Stimulated activated CD4-positive, alpha-beta T cell treated with anti-CD3 and anti-CD28 coated beads, Interleukin-1b, Interleukin-23, amount 100 ng/mL, for 24 hours (primary cell): ENCODE measurements at places on chromosomes 7 and 10.

DNA sequence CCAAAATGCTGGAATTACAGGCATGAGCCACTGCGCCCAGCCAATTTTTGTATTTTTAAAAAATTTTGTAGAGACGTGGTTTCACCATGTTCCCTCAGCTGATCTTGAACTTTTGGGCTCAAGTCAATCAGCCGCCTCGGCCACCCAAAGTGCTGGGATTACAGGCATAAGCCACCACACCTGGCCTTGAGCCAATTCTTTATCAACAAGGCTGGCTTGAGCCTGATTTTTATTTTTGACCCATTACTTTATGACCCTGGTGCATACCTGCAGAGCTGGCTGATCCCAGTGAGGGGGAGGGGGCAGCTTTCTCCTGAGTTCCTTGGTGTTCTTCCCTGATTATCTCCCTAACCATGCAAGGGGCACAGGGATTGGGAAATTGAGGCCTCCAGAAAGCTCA, 15.8 kb upstream of the CPA1 start:
- no peak for DNase-seq

DNA sequence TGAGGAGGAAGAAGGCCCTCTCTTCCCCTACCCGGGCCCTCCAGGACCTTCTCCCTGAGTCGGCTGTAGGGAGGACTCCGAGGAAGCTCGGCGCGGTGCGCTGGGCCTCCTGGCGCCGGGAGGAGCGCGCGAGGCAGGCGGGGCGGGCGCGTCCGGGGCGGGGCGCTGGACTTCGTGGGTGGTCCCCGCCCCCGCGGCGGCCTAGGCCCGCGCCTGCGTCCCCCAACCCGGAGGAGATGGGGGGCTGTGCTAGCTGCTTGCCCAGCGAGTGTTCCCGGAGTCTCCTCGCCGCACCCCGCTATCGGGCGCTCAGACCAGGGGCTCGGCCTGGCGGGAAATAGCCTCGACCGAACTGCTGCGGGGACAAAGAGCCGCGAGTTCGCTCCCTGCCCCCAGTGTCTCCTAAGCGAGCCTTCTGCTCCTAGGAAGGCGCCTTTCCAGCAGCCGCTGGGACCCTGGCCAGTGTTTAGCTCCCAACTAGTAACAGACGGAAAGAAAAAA, 19.2 kb upstream of the SMO start:
- DNase-seq, result no peak

DNA sequence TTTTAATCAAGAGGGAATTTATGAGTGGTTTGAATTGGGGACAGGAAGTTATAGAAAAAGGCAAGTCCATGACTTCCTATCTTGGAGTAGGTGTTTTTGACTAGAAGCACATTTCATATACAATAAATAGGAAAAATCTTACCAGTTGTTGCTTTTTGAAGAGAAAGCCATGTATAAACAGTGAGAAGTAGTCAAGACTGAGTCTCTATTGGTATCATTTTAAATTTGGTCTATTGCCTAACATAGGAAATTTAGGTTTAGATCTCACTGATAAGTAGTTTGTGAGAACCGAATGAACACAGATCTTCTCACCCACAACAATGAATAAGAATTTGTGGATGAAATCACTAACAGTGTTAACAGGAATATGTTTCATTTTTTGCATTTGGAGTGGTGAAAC, 387.2 kb downstream of the BBS9 start:
- DNase-seq, result no peak

GRCh38 chr10:120011359-120012130, 119.0 kb downstream of the SEC23IP start:
- DNase-seq, result no peak

GRCh38 chr10:61698968-61699655, 36.4 kb downstream of the CABCOCO1 start:
- no peak for DNase-seq

GRCh38 chr7:52719677-52720076, 315.8 kb upstream of the POM121L12 start:
- no peak for DNase-seq
